Liver (tissue), 10 donors: ENCODE measurements at places on chromosomes 11 and 22. TPM values are rescaled to one million over a fixed set of nuclear protein-coding genes. Genes with fewer than 3 reads are reported as not detected.

DNA sequence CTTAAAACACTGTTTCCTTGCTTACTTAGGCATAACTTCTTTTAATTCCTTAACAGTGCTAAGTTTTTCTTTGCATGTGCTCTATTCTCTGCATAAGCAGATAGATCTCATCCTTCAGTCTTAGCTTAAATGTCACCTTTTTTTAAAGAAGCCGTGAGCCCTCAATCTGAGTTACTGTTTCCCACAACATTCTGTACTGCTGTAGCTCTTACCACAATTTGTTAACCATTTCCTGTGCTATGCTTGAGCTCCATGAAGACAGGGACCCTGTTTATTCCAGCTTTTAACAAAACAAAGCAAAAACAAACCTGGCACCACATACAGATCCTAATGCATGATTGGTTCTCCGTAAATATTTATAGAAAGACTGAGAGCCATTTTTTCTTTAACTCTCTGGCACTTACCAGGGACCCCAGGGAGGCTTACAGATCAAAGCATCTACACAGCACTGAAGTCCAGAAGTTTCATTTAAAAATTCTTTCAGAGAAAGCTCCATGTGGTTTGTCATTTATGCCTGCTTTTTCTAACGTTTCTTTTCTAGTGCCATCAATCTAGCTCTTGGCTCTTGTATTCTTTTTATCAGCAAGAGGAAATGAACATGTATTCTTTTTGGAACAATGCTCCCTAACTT lies 74.9 kb downstream of the DYNC2H1 start:
- DNase-seq, result no peak

- no peak for DNase-seq
These were observed 34.2 kb downstream of the DNHD1 start for GRCh38 chr11:6531267-6531752.

The CCDC117 gene
- total RNA-seq, result 23.2 TPM

GRCh38 chr22:27317971-27318428 lies 483.6 kb downstream of the MN1 start:
- no peak for DNase-seq

DNA sequence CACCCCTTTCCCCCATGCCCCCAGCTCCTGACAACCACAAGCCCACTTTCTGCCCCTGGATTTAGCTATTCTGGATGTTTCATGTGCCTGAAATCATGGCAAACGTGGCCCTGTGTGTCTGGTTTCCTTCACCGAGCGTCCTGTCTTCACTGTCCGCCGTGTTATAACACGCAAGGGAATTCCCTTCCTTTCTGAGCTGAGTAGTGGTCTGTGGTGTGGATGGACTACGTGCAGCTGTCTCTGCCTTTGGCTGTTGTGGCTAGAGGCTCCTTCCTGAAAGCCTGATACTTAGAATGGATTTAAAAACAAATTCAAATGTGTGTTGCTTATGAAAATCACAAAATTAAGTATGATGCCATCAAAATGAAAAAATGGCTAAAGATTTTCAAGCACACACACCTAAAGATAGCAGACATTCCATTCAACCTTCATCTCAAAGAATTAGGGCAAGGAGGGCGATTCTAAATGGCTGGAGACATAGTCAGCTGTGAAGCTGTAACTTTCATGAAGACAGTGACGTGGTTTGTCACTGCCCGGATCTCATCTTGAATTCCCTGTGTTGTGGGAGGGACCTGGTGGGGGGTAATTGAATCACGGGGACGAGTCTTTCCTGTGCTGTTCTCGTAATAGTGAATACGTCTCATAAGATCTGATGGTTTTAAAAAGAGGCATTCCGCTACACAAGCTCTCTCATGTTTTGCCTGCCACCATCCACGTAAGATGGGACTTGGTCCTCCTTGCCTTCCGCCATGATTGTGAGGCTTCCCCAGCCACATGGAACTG lies 30.5 kb downstream of the KCNQ1 start:
- no peak for DNase-seq

The TUB gene
- 1.3 TPM for total RNA-seq

DNA sequence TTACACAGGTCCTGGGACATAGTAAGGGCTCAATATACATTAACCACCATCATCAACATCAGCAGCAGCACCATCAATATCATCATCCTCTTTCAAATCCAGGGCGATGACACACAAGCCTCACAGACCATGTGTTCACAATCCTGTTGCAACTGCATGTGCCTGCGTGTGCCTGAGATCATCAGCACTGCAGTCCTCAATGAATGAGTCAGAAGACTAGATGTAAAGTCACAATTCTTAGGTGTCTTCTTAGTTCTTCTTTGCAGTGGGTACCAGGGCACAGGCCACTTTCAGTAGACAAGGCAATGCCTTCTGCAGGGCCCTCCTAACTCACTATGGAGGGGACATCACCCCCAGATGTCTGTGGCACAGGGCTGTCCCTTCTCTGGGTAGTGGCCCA lies 111.1 kb downstream of the MYO18B start:
- DNase-seq, result no peak

GRCh38 chr22:45577746-45578523 lies 75.3 kb downstream of the FBLN1 start:
- DNase-seq, result peak; percentile 87

- DNase-seq, result no peak
These were observed 129.4 kb downstream of the SBF2 start for GRCh38 chr11:10164621-10165020.

The NAALAD2 gene
- 1.6 TPM for total RNA-seq

- DNase-seq, result no peak
These were observed 10.8 kb downstream of the SRRD start for GRCh38 chr22:26494506-26494905.

- no peak for DNase-seq
These were observed 871 bp downstream of the SLC35E4 start for GRCh38 chr22:30636226-30637077.

GRCh38 chr11:131662993-131663392 lies 292.6 kb downstream of the NTM start:
- DNase-seq, result no peak

The OR5A1 gene
- not detected for total RNA-seq

- DNase-seq, result no peak
These were observed 22.9 kb upstream of the THY1 start for GRCh38 chr11:119445850-119446249.

The KREMEN1 gene
- 22.6 TPM for total RNA-seq

- no peak for DNase-seq
These were observed 273.9 kb downstream of the SBF2 start for GRCh38 chr11:10019906-10020682.

DNA sequence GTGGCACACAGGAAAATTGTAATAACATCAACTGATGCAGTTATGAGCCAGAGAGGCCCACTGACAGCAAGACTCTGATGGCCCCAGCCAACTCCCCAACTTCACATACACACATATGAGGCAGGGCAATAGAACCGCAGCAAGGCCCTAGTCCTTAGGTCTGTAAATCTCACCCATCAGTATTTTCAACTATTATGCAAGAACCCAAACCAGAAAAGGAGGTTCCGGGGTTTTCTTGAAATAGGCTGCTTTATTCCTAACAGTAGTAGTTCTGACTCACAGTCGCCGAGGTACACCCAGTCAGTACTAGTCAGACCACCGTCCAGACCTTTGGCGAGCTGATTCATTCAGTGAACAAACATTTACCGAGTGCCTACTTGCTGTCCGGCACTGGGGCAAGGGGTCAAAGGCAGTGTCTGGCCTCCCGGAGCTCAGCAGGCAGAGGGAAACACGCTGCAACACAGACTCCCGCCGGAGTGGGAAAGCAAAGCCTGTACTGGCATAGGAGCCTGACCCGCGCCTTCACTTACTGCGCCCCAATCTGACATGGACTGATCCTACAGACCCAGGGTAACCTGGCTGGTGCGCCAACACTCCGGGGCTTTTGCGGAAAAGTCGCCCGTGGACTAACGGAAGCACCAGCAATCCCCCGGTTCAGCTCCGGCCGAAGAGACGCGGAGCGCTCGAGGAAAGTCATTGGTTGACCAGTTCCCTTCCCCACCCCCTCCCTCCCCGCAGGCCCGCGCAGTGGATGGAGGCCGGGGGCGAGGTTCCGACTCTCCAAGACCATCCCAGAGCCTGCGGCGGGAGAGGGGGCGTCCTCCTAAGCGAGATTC lies 1.3 kb downstream of the PLEKHA7 start:
- DNase-seq, result peak; percentile 59

The CDC42EP1 gene
- 18.8 TPM for total RNA-seq

The ATP5MG gene
- 65.1 TPM for total RNA-seq

GRCh38 chr11:2549080-2549479 lies 104.3 kb downstream of the KCNQ1 start:
- no peak for DNase-seq

The KRTAP5-9 gene
- total RNA-seq, result not detected

The LRRC75B gene
- total RNA-seq, result 7.8 TPM

The PACSIN2 gene
- total RNA-seq, result 15.4 TPM

The POGLUT3 gene
- 7.4 TPM for total RNA-seq

DNA sequence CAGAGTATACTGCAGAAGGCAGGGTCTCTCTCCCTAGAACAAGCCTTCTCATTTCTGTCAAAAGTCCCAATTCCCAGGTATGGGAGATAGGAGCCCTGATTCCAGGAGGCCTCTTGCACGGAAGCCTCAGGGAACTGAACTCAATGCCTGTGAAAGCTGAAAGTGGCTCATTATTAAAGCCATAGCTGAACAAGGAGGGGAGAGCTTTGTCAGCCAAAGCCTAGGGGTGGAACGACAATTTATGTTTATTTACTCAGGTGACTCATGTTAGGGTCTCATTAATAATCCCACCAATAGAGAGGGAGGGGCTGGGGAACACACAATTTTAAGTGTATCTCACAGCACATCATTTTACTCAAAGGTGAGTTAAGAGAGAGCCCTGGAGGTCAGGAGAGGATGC lies 44.9 kb downstream of the DSCAML1 start:
- DNase-seq, result no peak

DNA sequence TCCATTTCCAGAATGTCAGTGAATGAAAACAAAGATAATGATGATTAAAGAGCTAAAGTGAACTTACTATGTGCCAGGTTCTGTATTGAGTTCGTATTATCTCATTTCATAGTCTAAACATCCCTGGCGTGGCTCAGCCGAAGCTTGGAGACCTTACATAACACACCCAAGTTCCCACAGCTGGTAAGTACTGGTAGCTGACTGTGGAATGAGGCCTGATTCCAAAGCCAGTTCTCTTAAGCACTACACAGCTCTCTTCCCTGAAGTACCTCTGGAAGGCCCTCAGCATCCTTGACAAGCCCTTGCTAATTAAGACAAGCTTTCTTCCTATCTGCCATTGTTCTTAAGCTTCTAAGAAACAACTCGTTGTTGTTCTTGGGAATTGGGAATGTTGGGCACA lies 28.6 kb upstream of the NCAM1 start:
- no peak for DNase-seq

DNA sequence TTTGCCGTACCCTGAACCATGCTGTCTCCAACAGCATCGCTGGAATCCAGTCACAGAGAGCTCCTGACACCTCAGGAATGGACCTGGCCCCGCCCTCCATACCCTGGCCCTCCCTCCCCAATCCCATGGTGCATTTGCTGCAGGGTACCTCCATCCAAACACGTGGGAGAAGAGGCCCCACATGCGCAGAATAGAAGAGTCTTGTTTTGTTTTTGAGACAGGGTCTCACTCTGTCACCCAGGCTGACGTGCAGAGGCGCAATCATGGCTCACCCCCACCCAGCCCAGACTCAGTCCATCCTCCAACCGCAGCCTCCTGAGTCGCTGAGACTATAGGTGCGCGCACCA lies 2.3 kb upstream of the PNPLA2 start:
- no peak for DNase-seq

The NEU3 gene
- total RNA-seq, result 8.0 TPM

- DNase-seq, result no peak
These were observed 1.7 kb upstream of the MYRF start for GRCh38 chr11:61750631-61751273.

DNA sequence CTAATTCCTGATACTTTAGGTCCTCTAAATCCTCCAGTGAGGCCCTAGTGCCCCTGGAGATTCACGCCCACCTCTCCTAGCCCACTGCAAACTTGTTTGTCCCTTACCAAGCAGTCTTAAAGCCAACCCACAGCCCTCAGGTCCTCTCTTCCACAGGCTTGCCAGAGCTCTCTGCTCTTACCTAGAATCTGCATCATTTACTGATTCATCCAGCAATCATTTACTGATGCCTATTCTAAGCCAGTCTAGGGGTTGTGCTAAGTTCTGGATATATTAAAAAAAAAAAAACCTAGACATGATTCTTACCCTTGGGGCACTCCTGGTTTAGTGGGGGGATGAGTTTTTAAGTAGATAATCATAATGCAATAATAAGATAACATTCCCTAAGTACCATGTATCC lies 43.0 kb upstream of the PLET1 start:
- DNase-seq, result no peak

- DNase-seq, result no peak
These were observed 51.2 kb downstream of the SYN3 start for GRCh38 chr22:33006955-33007318.

GRCh38 chr11:69318093-69318420 lies 24.1 kb downstream of the MYEOV start:
- DNase-seq, result no peak

DNA sequence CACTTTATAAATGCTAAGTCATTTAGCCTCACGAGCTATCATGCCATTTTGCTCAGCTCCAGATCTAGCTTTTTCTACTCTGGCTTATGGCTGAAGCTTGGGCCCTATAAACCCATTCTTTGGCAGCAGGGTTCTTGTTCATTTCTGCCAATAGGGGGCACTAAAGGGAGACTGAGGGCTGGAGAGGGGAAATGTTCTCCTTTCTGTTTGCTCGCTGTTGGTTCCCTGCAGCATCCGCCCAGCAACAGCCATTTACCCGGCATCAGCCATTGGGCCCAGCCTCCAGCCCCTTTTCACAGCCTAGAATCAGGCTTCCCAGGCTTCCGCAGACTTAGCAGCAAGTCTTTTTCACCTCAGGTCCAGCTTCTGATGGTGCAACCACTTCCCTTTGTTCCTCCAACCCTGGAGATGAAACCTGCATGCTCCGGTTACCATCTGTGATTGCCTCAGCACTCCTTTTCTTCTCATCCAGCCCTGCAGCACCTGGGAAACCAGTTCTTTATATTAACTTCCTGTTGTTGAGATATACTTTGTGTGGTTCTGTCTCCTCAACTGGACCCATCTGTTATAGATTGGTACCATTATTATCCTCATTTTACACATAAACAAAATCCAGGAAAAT lies 4.2 kb upstream of the ME3 start:
- DNase-seq, result no peak

DNA sequence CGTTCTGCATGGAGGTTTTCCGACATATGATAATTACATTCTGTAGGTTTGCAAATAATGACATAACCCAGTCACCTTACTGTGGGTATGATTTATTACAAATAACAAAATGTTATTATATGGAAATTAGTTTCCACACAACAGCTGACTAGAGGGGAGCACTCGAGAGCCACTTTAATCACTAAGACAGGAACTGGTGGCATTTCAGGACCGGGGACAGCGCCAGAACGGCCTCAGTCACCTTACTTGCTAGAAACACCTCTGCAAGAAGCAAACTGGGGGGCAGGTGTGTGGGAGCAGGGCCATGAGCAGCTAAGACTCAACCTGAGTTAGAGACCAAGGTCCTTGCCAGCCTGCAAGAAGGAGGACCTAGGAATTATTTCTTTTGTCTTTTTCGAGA lies 199.9 kb downstream of the DSCAML1 start:
- DNase-seq, result peak; percentile 56

- no peak for DNase-seq
These were observed 4.4 kb upstream of the FBXO3 start for GRCh38 chr11:33778675-33779074.

The AP5B1 gene
- 4.7 TPM for total RNA-seq

The VWCE gene
- total RNA-seq, result 1.9 TPM

The CRYBB2 gene
- not detected for total RNA-seq
